ENCODE measurements at places on chromosomes 12 and 14.

DNA sequence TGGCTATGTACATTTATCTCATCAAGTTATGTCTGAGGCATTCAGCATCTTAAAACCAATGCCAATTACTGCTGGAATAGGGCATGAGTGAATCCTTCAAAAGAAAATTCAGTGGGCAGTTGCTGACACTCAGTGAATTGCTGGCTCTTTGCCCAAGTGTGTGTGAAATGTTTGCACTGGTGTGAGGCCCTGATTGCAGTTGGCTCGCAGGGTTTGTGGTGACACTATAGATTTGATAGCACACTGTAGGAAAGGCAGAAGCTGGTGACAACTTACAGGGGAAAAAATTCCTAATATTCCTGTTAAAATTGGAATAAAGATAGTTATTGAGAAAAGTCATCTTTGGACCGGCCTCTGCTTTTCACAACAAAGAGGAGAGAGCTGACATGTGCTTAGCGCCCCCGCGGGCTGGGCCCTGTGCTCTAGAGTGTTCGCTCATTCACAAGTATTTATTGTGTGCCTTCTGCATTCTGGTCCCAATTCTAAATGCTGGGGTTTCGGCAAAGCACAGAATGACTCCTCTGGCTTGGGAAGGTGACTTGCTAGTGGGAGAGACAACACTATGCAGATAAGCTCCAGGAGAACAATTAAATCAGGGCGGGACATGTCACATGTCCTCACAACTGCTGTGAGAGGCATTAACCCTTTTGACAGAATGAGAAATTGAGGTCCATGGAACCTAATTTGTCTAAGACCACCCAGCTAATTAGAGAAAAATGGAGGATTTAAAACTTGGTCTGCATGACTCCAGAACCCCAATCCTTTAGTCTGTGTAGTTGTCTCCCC lies 418.7 kb downstream of the NPAS3 start:
- DNase-seq = no peak

- DNase-seq = no peak
Measured at GRCh38 chr14:99133636-99134515, 138.1 kb downstream of the BCL11B start.

- DNase-seq = no peak
Measured at GRCh38 chr12:96436366-96437170, 36.3 kb upstream of the CDK17 start.

GRCh38 chr12:75943730-75944096 lies 87.9 kb downstream of the PHLDA1 start:
- no peak for DNase-seq

- DNase-seq = no peak
Measured at GRCh38 chr14:93317875-93318807, 14.7 kb downstream of the BTBD7 start.

GRCh38 chr12:48958049-48958388 lies 732 bp upstream of the ARF3 start:
- no peak for DNase-seq

DNA sequence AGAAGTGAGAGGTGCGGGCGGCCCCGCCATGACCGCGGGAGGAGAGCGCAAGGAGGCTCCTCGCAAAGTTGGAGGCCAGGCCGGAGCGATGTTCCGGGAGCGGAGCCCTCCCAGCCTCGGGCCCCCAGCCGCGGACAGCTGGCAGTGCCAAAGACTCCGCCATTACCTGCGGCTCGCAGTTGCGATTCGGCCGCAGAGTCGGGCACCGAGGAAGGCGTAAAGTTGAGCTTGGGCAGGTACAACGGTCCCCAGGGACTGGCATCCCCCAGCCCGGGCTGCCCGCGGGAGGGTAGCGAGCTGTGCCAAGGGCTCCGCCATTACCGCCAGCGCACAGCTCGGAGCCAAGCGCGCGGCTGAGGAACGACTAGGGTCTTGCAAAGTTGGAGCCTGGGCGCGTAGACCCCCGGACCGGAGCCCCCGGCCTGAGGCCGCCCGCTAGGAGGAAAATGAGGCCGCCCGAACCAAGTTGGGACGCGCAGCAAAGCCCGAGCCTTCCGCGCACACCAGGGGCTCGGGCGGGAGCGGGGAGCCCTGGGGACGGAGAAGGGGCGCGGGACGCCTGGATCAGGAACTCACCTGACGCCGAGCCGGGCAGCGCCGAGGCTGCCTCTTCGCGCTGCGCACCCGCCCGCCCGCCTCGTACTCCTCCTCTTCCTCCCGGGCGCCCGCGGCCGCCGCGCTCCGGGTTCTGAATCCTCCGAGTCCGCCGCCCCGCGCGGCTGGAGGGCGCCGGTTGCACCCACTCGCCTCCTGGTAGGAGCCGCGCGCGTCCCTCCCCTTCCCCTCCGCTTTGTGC lies 677 bp downstream of the NOS1 start:
- peak; percentile 70 for DNase-seq

DNA sequence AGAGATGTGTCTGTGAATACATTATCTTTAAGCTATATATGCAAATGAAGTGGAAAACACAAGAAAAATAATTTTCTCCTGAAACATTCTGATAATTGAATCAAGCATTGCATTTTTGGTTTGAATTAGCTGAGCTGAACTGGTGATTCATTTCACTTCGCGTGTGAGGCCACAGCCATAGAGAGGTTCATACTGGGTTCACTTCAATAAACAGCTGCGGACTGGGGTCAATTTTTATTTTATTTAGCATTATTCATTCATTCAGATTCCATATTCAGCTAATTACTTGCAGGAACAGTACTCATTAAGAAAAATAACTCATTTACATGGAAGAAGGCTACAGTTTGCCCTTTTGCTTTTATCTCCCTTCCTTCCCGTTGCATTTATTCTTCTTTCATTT lies 195.2 kb upstream of the LRIG3 start:
- DNase-seq = no peak

DNA sequence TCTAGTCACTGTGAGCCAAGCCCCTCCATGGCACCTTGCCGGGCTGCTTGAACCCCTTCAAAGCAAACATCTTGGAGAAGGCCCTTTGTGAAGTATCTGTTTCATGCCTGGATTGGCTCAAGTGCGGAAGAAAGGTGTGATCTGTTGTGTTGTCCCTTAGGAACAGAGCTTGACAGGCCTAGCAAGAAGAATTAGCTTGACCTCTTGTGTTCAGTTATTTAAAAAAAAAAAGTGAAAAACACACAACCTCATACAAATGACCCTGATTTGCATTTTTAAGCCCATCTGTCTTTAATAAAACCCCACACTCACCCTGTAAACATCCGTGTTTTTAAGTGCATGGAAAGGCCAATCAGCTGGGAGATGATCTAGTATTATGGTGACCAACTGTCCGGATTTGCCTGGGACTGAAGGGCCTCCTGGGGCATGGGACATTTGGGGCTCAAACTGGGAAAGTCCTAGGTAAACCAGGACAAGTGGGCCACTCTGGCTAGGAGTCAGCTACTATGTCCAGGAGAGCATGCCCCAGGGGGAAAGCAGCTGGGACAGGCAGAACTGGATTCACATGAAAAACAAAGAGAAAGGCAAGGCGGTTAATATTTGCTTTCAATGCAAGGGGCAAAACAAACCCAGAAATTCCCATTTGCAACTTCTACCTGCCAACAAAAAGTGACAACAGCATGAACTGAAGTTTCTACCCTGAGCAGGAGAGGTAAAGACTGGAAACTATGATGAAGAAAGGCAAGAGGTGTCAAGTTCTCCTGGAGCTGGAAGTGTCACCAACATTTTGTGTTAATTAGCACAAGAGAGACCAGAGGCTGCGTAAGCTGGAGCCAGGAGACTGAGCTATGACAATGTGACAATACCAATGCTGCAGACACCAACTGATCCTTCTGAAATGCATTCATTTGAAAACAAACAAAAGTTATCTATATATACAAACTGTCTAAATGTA lies 78.6 kb downstream of the CLMN start:
- DNase-seq = no peak

GRCh38 chr12:59937148-59937547 lies 341.3 kb downstream of the SLC16A7 start:
- DNase-seq = no peak

DNA sequence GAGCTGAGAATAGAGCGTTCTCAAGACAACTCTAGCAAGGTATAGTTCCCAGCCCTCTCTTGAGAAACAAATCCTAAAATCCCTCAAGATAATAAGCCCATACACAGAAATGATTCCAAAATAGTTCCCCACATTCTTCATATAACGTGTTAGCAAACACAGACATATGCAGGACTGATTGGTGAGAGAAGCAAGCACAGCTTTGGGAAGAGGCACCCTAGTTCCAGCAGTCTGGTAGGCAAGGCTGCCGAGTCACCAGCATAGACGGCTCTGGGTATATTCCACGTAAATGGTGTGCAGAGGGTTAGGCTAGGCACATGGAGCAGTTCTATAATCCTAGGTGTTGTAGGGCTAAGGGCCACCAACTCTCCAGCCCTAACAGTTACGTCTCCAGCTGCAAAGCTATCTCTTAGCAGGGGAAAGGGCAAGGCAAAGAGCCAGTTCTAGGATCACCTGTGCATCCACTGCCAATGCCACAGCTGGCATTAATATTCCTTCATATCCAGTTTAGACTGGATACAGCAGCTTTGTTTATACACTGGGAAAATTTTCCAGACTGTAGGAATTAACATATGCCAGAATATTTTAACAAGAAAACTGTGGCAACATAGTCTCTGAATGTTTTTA lies 52.9 kb downstream of the SH2B3 start:
- DNase-seq = no peak

- DNase-seq = no peak
Measured at GRCh38 chr12:14650789-14651188, 45.6 kb downstream of the GUCY2C start.

DNA sequence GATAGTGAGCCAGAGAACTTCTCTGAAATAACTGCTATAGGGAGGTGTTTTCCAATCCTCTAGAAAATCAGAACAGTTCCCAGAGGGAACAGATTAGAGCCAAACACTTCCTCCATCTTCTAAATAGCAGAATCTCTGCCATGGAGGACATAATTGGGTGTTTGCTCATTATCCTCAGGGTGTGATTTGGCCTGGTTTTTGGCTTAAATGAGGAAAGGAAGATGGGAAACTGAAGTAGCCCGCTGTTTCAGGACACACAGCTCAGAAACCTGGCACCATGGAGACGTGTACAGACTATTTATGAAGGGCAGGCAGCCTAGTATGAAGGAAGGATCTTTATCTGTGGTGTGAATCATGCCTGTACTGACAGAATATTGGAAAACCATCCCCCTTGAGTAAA lies 231.7 kb upstream of the PRKD1 start:
- no peak for DNase-seq

DNA sequence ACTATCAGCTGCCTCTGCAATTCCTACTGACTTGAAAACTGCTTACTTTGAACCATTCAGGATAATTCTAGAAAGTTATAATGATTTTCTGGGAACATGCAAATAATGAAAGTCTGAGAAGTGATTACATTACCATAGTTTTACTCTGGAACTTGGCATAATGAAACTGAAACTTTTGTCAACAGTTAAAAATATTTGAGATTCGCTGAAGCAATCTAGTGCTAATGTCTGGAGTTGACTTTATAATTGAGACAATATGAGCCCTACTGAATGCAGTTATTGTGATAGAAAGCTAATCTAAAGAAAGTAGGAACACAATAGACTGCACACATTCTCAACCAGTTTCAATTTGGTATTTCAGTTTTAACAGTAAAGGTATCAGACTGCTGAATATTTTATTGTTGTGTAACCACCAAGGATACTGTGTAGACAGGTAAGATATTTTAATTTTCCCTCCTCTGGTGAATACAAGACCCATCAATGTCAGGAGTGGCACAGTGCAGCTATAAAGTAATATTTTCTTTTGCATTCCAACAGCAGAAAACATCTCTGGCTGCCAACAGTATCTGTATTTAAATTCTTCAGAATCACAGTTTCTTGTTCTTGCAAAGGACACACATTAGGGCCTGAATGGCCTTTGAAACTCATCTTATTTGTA lies 483.5 kb downstream of the ATP23 start:
- DNase-seq = no peak

DNA sequence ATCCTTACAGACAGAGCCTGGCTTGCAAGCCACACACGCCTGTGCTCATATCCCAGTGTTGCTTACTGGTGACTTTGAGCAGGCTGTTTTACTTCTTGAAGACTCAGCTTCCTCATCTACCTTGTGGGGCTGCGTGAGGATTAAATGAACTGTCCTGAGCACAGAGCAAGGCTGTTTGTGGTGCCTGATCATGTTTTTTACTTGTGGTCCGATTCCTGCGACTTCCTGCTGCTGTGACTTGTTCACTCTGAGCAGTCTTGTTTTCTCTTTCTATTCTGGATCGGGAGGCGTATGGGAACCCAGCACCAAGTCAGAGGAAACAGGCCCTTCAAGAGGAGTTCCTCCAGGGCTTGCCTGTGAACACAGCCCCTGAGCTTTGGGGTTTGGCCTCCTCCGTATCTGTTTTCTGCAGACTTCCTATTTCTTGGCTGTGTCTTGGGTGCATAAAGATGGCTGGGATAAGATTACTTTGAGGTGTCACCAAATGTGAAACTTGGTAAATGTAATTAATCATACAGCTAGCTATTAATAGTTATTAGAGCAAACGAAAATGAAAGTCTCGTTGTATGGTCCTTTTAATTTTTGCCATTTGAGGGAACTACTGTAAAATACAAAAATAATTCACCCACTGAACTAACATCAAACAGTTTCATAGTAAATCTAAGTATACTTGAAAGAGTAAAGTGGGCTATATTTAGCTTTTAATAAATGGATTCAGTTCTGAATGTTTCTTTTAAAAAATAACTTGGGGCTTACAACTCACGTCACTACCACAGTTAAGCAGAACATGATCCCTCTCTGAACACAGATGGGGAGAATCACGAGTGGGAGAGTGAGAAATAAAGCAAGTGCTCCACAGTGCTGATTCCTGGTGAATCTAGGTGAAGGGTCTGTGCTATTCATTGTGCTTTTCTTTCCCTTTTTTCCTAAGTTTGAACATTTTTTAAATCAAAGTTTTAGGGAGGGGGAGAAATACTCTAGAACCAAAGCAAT lies 251.5 kb downstream of the FOXN3 start:
- DNase-seq = no peak

- peak; percentile 87 for DNase-seq
Measured at GRCh38 chr12:56631790-56632700, 1.9 kb upstream of the BAZ2A start.

DNA sequence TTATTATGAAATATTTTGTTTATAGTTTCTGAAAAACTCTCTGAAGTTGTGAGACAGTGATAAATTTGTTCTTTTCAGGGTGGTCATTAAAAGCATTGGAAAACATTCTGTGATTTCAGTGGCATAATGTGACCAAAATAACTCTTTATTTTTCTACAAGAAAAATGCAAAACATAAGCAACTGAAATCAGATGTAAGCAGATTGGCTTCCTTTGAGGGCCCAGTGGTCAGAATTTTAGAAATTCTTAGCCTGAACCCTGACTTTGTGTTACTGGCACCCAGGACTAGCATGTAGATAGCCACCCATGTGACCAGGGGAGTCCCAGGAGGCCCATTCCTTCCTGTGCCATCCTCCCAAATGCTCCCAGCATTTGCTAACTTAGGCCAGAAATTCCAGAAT lies 145.6 kb upstream of the SLC38A2 start:
- DNase-seq = no peak

GRCh38 chr14:81206115-81206514 lies 14.6 kb downstream of the GTF2A1 start:
- DNase-seq = no peak

DNA sequence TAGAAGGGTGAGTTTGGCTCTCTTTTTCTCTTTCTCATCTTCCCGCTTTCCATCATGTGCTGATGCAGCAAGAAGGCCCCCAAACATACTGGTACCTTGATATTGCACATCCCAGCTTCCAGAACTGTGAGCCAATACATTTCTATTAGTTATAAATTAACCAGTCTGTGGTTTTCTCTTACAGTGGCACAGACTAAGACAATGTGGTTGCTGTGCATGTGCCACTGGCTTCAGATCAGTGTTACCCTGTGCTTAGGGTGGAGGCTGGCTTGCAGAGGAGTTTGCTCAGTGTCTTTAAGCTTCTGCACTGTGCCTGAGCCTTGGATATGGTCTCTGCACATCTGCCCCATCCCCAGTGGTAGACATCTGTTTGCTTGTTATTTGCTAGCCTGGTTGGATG lies 5.5 kb downstream of the IFI27L2 start:
- no peak for DNase-seq

Measured in iPS-NIHi11 (cell line).